ENCODE measurements at places on chromosomes 11 and 22.

DNA sequence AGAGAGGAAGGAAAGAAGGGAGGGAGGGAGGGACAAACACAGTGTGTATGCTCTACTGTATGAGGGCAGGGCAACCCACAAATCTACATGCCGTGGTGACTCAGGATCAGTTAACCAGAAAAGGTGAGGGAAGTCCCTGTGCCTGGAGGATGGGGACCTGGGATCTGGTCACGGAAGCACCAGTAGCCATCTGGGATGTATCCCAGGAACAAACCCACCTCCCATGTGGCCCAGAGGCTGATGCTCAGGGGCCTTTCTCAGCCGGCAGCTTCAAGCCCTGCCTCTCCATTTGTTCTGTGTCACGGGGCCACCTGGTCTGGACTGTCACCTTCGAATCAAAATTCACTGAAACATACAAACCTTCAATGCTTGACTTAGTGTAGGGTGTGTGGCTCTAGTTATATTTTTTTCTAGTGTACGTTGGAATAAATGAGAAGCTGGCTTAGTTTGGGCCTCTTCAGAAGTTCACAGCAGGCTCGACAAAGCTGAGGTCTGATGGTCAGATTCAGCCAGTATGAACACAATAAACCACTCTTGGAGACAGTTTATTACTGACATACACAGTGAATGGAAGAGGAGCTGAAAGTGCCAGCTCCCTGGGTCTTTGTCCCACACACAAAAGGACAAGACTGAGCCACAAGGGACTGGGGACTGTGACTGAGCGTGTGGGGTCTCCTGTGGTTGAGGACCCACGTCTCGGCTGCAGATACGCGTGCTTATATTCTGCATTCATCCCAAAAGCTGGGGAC lies 23.5 kb upstream of the RTL6 start:
- DNase-seq, result peak; percentile 19

DNA sequence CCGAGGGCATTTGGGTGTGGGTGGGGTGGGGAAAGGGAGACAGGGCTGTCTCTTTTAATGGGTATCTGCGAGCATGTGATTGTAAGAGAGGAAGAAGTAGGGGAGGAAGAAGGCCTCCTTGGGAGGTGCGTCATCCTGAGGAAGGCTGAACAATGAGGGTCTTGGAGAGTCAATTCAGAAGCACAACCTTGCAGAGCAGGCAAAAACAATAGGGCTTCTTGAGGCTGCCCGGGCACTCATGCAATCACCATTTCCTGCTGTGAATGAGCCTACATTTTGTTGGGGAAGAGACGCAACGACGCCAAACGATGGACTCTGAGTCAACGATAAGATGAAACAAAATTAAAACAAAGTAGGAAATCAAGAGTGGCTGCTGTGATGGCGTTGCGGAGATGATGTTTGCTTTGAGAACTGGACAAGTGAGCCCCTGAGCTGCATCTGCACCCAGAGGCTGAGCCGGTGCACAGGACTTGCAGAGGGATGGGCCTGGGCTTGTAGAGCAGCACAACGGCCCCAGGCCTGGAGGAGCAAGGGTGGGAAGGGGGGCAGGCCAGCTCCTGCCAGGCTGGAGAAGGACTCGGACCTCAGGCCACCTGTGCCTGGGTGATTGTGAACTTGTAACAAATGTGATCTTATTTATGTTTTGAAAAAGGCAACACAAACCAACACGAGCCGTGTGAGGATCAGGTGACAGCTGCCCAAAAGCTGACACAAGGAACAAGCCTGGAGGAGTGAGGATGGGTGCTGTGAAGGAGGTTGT lies 92.3 kb upstream of the B3GAT1 start:
- peak; percentile 5 for DNase-seq

DNA sequence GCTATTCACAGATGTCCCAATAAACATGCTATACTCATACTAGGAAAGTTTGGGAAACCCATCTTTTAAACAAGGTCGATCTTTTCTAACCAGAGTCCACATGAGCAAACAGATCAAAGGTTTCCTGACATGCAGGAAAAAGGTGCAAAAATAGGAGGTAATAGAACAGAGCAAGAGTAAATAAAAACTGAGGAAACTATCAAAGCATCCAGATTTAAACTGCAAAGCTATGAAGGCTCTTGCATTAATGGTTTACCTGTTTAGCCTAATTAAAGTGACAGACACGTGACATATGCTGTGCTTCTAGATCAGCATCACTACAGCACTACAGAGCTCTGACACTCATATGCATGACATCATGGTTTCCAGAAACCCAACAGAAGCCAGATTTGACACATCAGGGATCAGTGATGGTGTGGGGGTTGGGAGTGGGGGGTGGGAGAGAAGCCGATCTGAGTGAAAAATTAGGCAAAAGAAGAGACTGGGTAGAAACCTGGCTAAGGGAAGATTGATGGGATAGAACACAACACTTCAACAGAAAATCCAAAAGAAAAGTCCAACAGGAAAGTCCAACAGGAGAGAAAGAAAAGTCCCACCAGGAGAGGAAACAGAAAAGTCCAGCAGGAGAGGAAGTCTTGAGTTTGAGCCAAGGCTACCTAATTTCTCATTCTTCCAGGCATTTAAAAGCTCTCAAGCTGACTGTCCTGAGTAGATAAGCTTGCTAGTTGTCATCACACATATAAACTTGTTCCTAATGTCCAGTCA lies 262.3 kb downstream of the SOX6 start:
- DNase-seq, result no peak

DNA sequence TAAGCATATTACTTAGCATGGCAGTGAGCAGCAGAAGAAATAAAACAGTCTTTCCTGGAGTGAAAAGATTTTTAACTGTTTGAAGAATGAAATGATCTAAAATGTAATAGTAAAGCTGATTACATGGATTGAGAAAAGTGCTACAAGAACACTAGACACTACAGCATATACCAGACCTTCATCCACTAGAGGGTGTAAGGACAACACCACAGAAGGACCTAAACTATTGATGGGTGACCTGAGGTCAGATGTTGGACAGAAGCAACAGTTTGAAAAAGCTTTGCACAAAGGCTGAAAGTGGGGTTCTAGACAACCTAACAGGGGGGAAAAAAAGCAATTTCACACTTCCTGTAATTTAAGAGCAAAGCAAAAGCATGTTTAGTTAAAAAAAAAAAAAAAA lies 97.7 kb downstream of the RBFOX2 start:
- no peak for DNase-seq

DNA sequence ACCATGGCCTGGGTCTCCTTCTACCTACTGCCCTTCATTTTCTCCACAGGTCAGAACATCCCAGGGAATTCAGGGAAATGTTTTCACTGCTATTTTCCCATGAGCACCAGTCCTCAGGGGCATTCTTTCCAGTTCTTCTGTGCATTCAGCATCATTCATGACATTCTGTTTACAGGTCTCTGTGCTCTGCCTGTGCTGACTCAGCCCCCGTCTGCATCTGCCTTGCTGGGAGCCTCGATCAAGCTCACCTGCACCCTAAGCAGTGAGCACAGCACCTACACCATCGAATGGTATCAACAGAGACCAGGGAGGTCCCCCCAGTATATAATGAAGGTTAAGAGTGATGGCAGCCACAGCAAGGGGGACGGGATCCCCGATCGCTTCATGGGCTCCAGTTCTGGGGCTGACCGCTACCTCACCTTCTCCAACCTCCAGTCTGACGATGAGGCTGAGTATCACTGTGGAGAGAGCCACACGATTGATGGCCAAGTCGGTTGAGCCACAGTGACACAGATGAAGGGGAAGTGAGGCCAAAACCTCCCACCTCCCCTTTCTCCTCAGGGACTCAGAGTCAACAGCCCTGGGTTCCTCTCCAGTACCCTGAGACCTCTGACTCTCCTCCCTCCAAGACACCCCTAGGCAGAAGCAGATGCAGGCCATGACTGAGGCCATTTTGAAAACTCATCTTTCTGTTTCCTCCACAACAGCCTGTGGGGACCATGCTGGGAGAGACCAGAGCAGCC lies 15.9 kb upstream of the IGLL5 start:
- DNase-seq, result no peak
